ENCODE measurements at places on chromosomes 4 and X.

GRCh38 chrX:148947399-148947975 is 447.1 kb downstream of the AFF2 start:
- no peak for DNase-seq

DNA sequence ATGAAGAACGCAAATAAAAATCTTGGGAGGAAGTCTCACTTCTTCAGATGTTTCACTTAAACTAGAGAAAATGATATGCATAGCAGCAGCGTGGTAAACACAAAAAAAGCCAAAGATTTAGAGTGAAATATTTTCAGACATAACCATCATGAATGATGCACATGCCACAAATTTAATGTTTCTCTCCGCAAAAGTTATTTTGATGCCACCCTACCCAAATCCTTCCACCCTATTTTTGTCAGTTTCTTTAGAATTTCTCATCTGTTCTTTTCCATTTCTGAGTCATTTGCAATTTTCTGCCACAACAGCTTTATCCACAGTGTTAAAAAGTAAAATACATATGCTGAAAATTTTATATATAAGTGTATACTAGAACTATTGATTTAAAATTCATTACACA is 1663.7 kb upstream of the ADGRL3 start:
- no peak for DNase-seq

GRCh38 chr4:84031401-84031800 is 467.7 kb downstream of the NKX6-1 start:
- no peak for DNase-seq

GRCh38 chr4:168751263-168752225 is 254.7 kb downstream of the PALLD start:
- DNase-seq = no peak

DNA sequence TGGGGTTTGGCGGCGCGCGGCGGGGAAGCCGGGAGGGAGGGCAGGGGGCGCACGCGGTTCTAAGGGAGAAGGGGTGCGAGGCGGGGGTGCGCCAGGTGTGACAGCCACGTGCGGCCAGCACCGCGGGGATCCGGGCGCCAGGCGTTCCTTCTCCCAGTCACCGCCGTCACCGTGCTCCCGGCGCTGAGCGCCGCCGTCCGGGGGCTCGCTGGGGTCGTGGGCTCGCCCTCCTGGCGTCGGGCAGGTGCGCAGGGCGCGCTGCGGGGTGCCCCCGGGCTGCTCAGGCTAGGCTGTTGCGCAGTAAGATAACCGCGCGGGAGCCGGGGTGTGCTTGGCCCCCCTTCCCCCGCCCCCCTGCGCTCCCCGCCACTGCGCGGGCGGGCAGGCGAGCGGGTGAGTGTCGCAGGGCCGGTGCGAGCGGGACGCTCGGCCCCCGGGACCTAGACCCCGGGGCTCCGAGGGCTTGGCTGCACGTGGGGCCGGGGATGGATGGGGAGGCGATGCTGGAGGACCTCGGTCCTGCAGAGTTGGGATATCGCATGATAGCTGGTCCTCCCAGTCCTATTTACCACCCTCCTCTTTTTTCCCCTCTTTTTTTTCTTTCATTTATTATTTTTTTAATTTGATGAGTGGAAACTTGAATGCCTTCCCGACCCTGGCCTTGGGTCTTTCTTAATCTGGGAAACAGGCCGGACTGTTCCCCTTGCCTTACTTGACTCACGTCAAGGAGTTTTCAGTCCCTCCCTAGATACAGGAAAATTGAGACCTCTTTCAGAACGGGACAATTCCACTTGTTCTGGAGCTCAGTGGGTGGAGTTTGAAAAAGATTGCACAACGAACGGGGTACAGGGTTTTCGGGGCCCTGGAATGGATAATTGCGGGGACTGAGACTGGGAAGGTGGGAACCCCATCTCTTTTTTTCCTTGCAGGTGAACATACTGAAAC is 797 bp downstream of the TXLNG start:
- peak; percentile 12 for DNase-seq

GRCh38 chrX:132704769-132705168 is 215.9 kb upstream of the MBNL3 start:
- DNase-seq = no peak

DNA sequence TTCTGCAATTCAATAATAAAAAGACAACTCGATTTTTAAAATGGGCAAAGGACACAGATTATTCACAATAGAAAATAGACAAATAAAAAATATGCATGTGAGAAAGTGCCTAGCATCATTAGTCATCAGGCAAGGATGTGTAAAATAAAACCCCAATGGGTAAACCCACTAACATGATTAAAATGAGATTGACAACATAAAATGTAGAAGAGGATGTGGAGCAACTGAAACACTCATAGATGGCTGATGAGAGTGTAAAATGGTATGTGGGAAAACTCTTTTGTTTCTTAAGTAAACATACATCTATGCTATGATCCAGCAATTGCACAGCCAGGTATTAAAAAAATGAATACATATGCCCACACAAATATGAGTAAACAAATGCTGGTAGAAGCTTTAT is 177.6 kb downstream of the IQCM start:
- no peak for DNase-seq

- DNase-seq = no peak
Observed at GRCh38 chrX:119475389-119476101, 7.3 kb downstream of the SLC25A5 start.

GRCh38 chr4:152929888-152930287 is 6.2 kb upstream of the FHDC1 start:
- no peak for DNase-seq

DNA sequence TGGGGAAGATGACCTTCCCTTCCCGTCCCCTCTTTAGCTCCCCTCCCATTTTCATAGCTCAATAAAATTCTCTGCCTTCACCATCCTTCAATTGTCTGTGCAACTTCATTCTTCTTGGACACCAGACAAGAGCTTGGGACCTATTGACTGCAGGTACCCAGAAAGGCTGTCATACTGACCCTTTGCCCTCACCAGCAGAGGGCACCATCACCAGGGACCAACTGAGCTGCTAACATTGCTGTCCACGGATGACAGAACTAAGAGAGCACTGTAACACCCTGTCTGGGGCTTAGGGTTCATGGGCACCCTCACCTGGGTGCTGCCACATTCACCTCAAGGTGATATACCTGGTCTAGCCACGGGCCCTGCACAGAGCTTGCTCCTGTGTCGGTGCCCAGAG is 141.3 kb upstream of the VCX3B start:
- no peak for DNase-seq

Data from stimulated activated CD4-positive, alpha-beta T cell treated with anti-CD3 and anti-CD28 coated beads, Interleukin-1b, Interleukin-23, amount 100 ng/mL, for 24 hours (primary cell).